Muscle of leg (tissue), 16 donors: ENCODE measurements at places on chromosomes 16 and 17. TPM values are rescaled to one million over a fixed set of nuclear protein-coding genes. Genes with fewer than 3 reads are reported as not detected.

The PITPNM3 gene
- 2.1 TPM for total RNA-seq

The SNAI3 gene
- 7.0 TPM for total RNA-seq

The GGT6 gene
- 0.04 TPM for total RNA-seq

- no peaks in the 10 kb centered on the region for H3K36me3 ChIP-seq
- DNase-seq: peak; percentile 71
- H3K4me1 ChIP-seq: no peaks in the 10 kb centered on the region
Measured at GRCh38 chr17:52106638-52107261, 51.8 kb downstream of the CA10 start.

DNA sequence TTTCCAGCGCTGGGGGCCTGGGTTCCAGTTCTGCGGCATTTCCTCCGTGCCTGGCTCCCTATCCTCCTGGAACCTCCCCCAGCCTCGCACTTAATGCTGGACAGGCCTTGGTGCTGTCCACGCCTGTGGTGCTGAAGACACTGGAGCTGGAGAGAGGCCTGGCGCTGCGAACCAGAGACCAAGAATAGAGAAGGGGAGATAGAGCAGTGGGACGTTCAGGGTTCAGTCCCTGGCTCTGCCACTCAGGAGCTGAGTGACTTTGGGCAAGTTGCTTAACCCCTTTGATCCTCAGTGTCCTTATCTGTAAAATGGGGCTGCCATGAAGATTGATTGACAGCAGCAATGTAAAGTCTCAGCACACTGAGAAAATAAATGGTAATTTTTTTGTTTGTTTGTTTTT, 11.9 kb downstream of the SBK1 start:
- no peak overlapping the region for H3K27ac ChIP-seq
- peak; percentile 73 for DNase-seq
- H3K36me3 ChIP-seq: no peaks in the 10 kb centered on the region

DNA sequence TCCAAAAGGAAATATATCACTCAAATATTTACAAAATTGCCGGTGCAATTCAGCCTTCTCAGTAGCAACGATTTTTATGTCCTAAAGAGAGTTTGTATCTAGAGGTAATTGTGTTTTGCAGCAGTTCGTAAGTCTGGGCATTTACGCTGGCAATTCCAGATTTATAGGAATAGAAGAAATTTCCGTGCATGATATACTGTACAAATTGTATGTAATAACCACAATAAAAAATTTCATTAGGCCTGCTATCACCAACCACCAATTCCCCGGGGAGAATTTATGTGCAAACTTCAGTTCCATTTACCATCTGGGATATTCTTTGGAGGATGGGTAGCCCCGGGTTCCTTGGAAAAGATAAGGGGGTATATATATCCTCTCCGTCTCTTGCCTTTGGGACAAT, 401.5 kb downstream of the TMEM114 start:
- H3K4me1 ChIP-seq: no peaks in the 10 kb centered on the region
- DNase-seq: no peak
- H3K36me3 ChIP-seq: no peaks in the 10 kb centered on the region
- H3K27ac ChIP-seq: no peak overlapping the region

DNA sequence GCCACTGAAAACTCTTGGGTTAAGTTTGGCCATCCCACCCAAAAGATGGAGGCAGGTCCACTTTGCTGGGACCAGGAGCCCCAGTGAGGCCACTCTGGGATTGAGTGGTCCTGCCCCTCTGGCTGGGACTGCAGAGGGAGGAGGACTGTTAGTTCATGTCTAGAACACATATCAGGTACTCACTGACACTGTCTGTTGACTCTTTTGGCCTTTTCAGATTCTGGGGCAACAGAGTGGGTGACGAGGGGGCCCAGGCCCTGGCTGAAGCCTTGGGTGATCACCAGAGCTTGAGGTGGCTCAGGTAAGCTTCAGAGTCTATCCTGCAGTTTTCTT, 19.5 kb upstream of the CYLD start:
- no peaks in the 10 kb centered on the region for H3K27me3 ChIP-seq
- peaks cover 4% of the 10 kb centered on the region for H3K36me3 ChIP-seq
- no peak for DNase-seq
- peaks cover 6% of the 10 kb centered on the region for H3K4me1 ChIP-seq
- no peak overlapping the region for H3K27ac ChIP-seq

DNA sequence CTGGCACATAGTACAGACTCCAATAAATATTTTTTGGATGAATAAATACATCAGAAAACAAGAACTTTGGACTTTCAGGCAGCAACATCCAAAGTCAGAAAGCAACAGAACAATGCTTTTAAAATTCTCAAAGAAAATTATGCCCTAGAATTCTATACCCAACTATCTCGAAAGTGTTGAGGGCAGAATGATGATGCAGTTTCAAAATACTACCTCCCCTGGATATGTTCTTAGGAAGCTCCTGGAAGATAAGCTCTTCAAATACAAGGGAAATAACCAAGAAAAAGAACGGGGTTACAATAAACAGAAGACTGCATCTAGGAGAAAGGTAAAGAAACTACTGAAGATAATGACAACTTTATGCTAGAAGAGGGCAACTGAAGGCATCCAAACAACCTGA, 11.0 kb downstream of the SIAH1 start:
- H3K36me3 ChIP-seq: no peaks in the 10 kb centered on the region
- H3K4me1 ChIP-seq: peaks cover 4% of the 10 kb centered on the region
- no peak overlapping the region for H3K4me3 ChIP-seq
- H3K27ac ChIP-seq: no peak overlapping the region

DNA sequence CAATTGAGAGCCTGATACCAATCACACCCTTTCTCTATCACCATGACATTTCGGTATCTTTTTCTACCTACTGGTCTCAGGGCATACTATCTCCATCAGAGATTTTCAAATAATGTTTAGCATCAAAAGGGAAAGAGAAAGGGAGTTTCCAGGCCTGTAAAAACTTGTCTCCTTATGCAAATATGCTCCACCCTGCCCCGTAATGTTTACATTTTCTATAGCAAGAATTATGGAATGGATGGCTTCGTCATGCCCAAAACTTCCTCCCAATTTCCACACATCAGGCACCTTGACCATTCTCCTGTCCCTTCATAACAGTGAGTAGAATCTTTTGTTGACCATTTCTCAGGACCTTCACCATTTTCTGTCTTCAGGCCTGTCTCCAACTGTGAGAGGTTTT, 30.9 kb upstream of the HLF start:
- peaks cover 4% of the 10 kb centered on the region for H3K4me1 ChIP-seq
- no peak overlapping the region for H3K4me3 ChIP-seq
- no peak for DNase-seq
- peaks cover under 1% of the 10 kb centered on the region for H3K27me3 ChIP-seq
- no peaks in the 10 kb centered on the region for H3K36me3 ChIP-seq

DNA sequence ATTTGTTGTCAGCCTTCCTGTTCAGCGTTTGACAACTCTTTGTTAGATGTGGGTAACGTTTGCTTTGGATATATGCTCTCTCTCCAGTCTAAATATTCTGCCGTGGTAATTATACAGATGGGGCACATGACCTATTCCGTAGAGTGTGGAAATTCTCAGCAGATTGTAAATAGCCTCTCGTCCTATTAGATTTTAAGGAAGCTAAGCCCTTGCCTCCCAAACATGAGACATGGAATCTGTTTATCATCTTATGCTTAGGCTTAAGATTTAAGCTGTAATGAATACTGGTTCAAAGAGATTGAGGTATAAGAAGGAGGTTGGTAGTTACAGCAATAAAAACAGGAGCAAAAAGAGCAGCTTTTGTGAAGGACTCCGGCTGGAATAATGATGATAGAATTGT, 87.4 kb downstream of the RBFOX1 start:
- H3K27ac ChIP-seq: no peak overlapping the region
- no peaks in the 10 kb centered on the region for H3K27me3 ChIP-seq
- no peak overlapping the region for H3K4me3 ChIP-seq

DNA sequence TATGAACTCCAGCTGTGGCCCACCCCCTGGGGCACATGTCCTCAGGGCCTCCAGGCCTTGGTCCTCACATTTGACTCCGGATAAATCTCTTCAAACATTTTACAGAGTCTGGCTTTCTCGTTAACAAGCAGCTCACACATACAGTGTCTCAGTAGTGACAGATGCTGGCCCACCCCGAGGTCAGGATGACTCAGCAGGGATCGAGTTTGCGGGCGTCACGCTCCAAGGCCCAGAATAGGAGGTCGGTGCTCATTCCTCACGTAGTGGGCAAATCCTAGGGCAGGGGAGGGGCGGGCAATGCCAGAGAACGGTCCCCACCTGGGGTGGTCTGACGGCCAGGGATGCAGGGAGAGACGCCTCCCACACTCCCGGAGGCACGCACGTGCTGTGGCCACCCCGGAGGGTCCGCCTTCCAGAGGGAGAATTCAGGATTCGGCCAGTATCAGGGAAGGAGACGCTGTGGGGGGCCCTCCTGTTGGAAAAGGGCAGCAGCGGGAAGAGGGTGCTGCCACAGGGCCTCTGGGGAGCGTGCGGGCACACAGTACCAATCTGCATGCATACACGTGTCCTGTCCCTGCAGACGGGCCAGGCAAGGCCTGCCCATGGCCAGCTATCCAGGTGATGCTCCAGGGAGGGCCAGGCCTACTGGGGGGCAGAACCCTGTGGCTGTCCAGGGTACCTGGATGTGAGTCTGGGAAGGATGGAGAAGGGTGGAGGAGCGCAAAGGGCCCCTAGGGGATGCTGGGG, 8.6 kb downstream of the SLC7A5 start:
- peaks cover 51% of the 10 kb centered on the region for H3K4me1 ChIP-seq
- no peak overlapping the region for H3K27ac ChIP-seq
- no peaks in the 10 kb centered on the region for H3K36me3 ChIP-seq
- H3K27me3 ChIP-seq: no peaks in the 10 kb centered on the region

DNA sequence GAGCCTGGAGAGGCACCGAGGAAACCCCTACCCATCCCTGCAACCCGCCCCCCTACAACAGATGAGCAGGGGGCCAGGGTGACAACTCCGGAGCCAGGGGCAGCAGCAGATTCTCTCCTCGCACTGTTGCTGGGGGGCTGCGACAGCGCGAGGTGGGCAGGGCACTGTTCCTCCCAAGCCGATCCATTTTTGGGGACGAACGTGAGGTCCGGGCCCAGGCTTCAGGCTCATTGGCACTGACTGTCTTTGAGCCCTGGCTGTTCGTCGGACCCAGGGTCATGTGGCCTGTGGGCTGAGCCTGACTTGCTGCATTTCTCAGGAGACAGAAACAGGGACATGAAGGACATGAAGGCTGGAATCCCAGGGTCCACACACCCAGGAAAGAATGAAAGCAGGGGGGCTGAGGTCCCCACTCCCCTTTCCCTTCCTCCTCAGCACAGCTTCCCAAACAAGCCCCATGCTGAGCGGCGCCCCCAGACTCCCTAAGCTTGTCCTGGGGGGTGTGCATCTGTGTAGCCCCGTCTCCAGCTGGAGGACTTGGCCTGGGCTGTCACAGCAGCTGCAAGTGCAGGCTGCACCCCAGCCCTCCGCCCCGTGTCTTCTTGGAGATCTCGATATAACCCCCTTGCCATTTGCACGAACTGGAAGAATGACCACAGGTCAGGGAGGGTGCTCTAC, 18.7 kb downstream of the CEP295NL start:
- H3K36me3 ChIP-seq: peaks cover 9% of the 10 kb centered on the region
- peaks cover 89% of the 10 kb centered on the region for H3K4me1 ChIP-seq
- peak overlapping the region; percentile 96 for H3K27ac ChIP-seq
- no peaks in the 10 kb centered on the region for H3K27me3 ChIP-seq
- peak overlapping the region; percentile 6 for H3K4me3 ChIP-seq
- peak; percentile 76 for DNase-seq

- H3K4me3 ChIP-seq: no peak overlapping the region
- no peaks in the 10 kb centered on the region for H3K36me3 ChIP-seq
- DNase-seq: no peak
- H3K27ac ChIP-seq: no peak overlapping the region
- H3K4me1 ChIP-seq: peaks cover 60% of the 10 kb centered on the region
Measured at GRCh38 chr16:1022466-1022865, 40.9 kb downstream of the SOX8 start.
